Stimulated activated CD4-positive, alpha-beta T cell treated with anti-CD3 and anti-CD28 coated beads, TNF-alpha, amount 100 ng/mL, for 48 hours (primary cell): ENCODE measurements at places on chromosomes 5 and 9.

DNA sequence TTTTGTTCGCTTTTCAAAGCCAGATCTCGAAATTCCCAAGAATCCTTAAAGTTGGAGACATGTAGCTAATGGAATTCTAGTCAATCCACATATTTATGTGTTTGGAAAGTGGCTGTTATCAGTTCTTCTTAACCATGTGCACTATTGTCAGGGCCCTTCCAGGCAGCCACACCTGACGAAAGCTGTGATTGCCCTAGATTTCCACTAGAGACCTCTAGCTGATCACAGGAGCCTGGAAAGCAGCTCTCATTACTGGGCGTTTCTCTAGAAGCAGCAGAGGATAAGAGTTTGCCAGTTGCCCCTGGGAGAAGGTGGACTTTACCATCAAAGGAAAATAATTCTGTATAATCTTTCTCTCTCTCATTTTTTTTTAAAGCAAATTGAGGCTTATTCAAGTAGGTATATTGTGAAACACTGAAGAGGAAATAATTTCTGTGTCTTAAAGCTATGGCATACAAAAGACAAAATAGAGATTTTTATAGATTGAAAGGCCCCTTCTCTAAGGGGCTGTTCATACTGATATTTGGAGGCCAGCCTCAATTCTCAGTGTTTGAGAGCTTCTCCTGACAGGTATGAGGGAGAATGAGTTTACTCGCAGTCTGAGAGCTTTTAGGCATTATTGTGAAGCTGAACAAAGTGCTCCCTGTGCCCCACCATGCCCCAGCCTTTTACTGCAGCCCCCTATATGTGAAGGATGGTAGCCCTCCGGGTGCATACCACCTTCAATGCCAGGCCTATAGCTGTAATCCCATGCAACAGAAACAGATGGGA, 405.4 kb upstream of the ACTBL2 start:
- DNase-seq, result no peak

DNA sequence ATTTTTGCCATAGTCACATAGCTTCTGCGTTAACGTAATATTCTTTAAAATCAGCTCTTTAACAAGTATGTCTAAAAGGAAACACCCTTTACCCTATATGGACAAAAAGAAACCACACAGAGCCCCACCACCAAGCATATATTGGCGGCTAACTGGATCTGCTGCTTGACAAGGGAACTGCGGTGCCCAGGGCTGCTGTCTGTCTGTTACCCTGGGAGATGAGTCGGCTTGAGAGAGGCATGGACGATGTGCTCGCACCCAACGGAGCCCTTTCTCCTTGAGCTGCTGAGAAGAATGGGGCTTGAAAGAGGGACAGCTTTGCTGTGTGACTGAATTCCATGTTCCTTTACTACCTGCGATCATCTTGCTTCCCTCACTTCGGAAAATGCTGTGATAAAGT, 158.6 kb upstream of the SHB start:
- DNase-seq, result no peak

DNA sequence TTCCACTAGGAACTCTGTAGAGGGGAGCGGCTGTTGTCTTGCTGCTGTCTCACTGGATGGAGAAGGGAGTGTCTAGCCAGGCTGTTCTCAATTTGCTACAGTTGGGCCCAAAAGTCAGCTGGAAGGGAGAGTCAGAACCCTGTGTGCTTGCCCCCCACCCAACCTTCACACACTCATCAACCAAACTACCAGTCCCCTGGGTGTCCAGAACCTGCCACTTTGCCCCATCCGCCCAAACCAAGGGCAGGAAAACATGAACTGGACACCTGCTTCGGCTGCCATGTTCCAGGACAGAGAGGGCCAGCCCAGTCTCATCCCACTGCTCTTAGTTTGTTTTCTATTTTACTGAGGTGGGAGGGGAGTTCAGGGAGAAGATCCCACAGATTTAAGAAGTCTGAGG, 82.1 kb downstream of the S1PR3 start:
- DNase-seq, result no peak

DNA sequence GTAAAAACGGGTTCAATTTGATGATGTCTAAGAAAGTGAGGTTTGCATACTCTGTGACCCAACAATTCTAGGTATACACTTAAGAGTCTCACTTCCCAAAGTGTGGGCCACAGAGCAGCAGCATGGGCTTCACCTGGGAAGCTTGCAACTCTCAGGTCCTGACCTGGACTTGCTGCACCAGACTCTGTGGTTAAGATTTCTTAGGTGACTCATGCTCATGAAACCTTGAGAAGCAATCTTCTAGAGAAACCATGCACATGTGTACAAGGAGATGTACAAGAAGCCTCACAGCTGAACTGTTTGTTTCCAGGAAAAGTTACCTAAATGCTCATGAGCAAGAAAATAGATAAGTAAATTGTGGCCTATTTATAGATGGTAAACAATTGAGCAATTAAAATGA, 30.0 kb downstream of the DNAJC21 start:
- DNase-seq, result no peak

DNA sequence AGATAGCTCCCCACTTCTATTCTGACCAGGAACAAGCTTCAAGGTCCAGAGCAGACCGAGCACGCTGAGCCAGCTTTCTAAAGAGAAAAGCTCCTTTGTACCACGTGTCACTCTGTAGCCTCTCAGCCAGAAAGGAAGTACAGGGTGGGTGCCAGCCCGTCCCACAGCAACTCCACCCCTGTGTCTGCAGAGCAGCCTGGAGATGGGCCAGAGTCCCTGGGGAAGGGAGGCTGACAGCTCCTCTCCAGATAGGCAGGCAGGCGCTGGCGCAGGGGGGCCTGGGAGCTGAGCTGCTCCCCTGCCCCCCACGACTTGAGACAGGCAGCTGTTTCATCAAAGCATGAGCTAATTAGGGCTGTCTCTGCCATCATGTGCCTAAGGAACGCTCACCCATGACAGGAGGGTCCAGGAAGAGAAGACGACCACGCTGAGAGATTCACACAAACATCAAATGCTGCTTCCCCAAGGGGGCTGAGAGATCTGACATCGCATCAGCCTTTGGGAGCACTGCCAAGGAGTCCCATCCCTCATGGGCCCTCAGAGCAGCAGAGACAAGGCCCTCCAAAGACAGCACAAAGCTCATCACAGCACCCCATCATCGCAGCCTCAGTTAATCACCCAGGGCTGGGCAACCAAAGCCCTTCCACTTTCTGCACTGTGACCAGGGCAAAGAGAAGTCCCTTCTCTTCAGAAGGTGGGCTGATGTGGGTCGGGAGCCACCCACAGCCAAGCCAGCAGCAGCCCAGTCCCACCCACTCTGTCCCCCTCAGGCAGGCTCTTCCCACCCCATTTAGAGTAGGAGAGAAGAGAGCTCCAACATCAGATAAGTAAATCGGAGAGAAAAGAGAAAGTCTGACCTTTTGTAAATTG, 78.5 kb upstream of the LRRTM2 start:
- no peak for DNase-seq

DNA sequence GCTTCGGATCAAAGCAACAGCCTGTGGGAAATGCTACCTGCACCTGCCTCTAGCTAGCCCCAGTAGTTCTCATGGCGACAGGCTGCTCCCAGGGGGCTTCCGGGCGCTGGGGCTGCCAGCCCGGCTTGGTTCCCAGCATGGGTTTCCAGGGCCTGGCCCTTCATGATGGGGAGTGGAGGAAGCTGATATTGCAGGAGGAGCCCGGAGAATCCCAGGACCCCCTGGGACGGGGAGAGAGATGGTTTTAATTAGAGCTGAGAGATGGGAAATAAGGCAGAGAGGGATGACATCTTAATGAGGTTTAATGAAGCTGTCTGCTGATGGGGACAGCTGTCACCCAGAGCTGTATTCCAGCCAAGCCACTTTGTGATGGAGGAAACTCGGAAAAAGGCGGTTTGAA, 78.6 kb downstream of the CFAP77 start:
- DNase-seq, result no peak

DNA sequence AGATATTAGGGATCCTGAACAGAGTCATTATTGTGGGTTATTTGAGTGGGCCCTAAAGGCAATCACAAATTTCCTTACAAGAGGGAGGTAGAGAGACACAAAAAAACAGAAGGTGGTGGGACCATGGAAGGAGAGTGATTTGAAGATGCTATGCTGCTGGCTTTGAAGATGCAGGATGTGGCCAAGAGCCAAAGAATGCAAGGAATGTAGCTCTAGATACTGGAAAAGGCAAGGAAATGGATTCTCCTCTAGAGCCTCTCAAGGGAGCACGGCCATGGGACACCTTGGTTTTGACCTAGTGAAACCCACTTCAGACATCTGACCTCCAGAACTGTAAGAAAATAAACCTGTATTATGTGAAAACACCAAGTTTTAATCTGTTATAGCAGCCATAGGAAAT, 53.8 kb downstream of the TTC39B start:
- DNase-seq, result no peak

DNA sequence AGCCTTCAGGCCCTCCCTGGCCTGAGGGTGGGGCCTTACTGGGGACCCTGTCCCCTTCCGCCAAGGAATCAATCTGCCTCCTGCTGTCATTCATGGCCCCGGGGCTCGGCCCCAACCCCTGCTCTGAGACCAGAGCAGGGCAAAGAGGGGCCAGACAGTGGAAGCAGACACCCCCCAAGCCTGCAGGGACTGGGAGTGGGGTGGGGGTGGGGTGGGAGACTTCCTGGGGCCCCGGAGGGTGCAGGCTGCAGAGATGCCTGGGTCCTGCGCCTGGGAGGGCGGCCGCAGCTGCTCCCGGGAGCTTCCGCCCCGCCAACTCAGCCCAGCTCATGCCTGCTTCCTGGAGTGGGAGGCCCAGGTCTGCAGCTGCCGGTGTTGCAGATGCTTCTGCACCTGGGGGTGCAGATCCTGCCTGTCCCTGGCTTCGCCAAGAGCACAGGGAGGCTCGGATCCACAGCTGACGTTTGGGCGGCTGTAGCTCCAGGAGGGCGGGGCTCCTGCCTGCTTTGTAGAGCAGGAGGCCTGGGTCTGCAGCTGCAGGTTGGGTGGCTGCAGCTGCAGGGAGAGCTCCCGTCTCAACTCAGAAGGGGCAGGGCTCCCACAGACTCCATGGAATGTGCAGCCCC, 6.2 kb downstream of the KIF4B start:
- DNase-seq, result no peak

GRCh38 chr5:58056546-58056945, 403.3 kb downstream of the PLK2 start:
- no peak for DNase-seq

DNA sequence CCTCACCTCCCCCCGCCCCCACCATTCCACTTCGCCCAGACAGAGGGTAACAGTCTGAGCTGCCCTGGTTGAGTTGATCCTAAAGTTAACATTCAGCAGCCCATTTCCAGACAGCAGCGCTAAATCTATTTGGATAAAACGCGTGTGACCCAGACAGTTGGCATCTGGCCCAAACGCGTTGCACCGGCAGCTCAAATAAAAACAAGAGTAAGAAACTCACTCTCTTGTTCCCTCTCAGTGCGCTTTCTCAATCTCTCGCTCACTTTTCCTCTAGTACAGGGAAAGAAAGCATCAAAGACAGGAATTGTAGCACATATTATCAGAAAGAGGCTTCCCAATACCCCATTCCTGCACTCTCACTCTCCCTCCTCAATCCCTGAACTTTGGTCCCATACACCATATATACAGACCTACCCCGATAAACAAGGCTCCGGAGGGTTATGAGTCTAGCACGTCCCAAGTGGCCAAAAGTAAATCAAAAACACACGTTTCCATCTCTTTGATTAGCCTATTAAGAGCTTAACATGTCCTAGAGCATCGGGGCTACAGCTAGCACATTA, 1.3 kb downstream of the ADAMTS6 start:
- peak; percentile 3 for DNase-seq

GRCh38 chr5:91690921-91691320, 307.8 kb upstream of the ARRDC3 start:
- DNase-seq, result no peak

- DNase-seq, result no peak
Observed at GRCh38 chr5:141878186-141878710, at the start of gene PCDH1. Gene PCDH1 (minus strand): TSS chr5:141878410. CDS start chr5:141878262, 148 bp downstream.

DNA sequence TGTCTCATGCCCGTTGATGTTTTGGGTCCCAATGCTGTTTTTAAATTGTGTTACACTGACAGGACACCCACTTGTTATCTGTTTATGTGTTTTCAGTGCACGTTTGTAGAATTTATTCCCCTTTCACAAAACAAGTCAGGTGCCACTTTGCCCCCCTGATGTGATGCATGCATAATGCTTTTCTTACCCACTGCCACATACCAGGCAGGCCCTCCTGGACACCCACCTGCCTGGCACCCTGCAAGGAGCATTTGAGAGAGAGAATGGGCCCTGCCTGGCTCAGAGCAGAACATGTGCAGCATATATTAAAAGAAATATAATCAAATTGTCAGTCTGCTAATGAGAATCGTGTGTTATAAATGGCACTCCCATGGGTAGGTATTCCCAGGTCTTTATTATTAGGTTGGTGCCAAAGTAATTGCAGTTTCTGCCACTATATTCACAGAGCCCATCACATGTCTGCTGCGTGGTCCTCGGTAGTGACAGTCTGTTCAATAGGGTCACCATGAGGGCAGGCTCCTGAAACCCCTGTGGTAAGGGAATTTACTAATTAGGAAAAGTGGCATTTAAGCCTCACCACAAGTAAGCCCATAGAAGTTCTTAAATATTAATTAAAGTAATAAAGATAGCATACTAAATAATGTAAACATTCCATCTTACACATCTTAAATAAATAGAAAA, 52.2 kb upstream of the CKMT2 start:
- DNase-seq, result no peak

DNA sequence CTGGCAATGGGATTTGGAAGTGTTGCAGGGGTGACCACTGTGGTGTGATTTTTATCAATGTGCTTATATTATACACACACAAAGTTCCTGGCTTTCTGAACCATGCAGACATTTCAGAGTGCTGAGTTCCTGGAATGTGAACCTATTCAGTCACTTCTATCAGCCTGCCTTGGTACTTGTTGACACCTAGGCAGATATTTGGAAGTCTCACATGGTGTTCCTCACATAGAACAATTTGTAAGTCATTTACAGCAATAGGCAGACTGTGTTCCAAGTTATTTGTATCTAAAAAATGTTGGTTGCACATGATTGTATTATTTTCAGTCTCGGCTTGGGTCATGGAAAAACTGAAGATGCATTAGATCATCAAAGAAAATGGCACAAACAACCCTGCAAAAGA, 182.2 kb downstream of the SREK1 start:
- no peak for DNase-seq

DNA sequence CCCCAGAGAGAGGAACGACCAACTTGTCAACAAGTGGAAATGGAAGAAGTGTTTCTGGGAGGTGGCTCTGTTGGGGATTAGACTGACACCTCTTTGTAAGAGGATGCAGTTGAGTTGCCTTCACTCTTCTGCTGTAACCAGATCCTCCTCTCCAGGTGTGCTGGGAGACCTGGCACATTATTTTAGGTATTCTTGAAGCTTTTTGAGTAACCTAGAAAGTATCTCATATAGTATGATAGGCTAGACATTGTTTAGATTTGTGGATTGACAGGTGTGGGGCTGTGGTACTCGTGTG, 21.6 kb downstream of the SNX30 start:
- no peak for DNase-seq
